SHP77 treated with DMSO at 0.1 percent for 48 hours (cell line): ENCODE measurements at places on chromosomes 5 and 9.

DNA sequence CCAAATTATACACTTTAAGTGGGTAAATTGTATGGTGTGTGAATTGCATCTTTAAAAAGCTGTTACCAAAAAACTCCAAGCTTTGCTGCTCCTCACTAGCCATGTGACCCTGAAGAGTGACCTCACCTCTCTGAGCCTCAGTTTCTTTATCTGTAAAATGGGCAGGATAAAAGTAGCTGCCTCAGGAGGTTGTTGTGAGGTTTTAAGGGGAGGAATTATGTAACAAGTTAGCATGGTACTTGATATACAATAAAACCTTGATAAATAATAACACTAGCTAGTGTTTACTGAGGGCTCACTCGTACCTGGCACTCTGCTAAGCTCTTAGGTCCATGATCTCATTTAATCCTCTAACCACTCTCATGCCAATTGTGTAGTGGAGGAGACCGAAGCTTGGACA is 19.0 kb upstream of the PHF19 start:
- DNase-seq: no peak

DNA sequence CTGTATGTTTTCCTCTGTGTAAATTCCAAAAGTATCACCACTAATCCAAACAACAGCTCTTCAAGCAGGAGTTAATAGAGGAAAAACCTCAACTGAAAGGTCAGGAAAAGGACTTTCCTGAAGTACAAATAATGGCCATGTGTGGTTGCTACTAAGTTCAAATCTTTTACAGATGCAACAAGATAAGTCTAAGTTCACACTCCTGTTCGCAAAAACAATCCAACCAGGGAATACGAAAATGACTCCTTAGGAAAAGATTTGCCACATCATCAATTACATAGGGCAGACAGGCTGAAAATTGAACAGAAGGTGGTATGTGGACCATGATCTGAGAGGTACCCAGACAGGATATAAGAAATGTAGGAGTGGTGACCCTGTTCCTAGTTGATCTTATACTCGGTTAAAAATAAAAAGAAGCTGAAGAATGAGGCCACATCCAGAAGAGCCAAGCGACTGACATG is 210.2 kb downstream of the TSSK1B start:
- DNase-seq: no peak

DNA sequence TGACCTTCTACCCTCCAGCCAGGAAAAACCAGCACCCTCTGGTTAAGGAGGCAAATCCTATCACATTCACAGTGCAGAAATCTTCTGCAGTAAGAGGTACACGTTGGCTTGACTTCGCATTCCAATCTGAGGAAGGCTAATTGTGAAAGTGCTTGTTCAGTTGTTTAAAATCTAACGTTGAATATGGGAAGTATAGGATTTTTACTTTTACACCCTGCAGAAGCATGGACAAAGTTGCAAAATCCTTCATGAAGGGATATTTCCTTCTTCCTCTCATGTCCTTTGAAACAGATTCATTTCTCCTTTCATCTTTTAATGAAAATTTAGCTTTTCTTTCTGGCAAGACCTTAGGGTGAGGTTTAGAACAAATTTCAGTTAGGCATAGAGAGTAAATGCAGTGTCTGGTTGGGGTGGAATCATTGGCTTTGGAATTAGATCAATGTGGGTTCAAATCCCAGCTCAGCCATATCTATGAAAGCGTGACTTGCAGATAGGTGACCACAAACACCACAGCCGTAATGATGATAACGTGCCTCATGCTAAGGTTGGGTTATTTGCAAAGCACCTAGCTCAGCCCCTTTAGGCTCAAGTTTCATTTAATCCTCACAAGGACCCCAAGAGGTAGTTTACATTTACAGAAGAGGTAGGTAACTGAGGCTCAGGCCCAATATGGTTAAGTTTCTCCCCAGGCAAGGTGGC is 42.2 kb upstream of the C5orf58 start:
- no peak for DNase-seq

DNA sequence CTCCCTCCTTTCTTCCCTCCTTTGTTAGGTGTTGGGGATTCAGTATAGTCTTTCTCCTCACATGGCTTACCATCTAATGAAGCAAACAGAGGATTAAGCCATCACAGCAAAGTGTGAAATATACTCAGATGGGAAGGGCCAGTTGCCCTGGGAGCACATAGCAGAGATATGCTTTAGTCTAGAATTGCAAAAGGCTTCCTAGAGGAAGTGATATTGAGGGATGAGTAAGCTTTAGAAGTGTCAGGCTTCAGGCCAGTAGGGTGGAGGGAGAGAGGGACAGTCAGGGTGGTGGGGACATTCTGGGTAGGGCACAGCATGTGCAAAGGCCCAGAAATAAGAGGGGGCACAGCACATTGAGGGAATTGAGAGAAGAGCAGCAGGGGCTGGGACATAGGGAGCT is 46.2 kb upstream of the GLRA1 start:
- DNase-seq: no peak

GRCh38 chr5:142684508-142685041 is 1.3 kb downstream of the FGF1 start:
- DNase-seq: no peak

DNA sequence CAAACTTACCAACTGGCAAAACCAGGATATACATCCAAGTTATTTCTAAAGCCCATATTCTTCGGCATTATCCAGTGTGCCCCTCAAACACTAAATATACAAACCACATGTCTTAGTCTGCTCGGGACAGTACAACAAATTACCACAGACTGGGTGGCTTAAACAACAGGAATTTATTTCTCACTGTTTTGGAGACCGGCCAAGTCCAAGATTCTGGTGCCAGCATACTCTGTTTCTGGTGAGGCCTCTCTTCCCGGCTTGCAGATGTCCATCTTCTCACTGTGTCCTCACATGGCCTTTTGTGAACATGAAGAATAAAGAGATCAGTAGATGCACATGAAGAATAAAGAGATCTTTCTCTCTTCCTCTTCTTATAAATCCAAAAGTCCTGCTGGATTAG is 12.9 kb upstream of the SLCO6A1 start:
- DNase-seq: peak; percentile 2

GRCh38 chr9:71223953-71224538 is 102.6 kb upstream of the TRPM3 start:
- no peak for DNase-seq

GRCh38 chr9:83219154-83219923 is 156.4 kb upstream of the RASEF start:
- DNase-seq: no peak

DNA sequence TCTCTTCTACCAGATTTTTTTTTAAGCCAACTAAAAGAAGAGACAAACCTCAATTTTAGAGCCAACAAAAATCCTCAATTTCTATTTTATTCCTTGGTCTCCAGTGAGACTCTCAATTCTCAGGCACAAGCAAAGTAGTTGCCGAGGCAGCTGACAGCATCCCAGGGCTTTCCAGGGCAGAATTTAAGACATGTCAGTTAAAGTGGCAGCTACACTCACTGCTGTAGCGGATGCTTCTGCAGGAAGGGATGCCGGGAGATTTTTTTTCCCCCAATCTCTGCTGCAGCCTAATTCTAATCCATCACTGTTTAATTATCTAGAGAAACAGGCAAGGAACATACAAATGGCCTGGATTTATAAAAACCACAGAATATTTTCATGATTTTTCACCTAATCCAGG is 57.0 kb downstream of the TTC39B start:
- no peak for DNase-seq

GRCh38 chr9:92749934-92750315 is 14.7 kb downstream of the BICD2 start:
- no peak for DNase-seq

- no peak for DNase-seq
Measured at GRCh38 chr5:145854651-145855258, 18.1 kb downstream of the GRXCR2 start.

GRCh38 chr9:135601988-135602387 is 37.4 kb downstream of the GLT6D1 start:
- DNase-seq: no peak

GRCh38 chr5:35644543-35644942 is 26.9 kb downstream of the SPEF2 start:
- DNase-seq: no peak

- DNase-seq: no peak
Measured at GRCh38 chr9:136201609-136202453, 3.1 kb downstream of the LHX3 start.

DNA sequence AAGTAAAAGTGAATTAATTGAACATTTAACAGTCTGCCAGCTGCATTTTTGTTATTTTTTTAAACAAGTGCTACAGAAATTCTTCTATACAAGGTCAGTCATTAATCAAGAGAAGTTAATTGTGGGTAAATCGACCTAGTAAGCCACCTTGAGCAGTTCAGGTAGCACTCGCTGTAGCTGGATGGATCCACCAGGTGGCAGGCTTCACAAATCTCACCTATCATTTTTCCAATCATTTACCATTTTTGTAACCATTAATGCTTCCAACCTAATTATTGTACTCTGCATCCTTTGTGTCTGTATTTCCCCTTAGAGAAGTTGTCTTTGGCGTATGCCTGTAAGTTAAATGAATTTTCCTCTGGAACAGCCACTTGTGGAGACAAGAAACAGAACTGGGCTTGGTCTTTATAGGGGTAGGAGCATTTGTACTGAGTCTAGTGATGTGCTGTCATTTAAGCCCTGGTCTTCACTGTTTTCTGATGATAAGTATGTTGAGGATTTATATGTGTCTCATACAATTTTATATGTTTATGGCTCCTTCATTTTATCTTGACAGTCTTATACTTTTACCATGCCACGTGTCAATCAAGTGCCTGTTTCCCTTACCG is 39.5 kb downstream of the CD180 start:
- no peak for DNase-seq

GRCh38 chr9:91418215-91418610 is 5.4 kb downstream of the NFIL3 start:
- no peak for DNase-seq

DNA sequence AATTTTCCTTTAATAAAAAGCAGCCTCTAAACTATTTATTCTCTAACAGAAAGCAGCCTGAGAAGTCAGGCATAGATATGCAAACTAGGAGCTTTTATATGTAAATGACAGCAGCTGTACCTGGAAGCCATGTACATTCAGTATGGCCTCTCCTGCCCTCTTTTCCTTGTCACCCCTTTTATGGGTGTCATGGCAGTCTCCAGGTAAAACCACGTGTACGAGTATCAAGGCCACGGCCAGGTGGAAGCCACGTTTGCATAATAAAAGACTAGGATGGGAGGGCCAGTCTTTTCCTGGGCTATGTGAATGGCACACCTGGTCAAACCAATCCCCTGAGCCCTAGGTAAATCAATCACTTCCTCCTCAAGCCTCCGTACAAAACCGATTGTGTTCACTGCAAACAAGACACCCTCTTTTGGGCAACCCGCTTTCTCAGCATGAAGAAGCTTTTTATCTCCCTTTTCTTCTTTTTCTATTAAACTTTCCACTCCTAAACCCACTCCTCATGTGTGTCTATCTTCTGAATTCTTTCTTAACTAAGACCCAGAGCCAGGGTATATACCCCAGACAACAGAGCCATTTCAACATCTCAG is 419.5 kb upstream of the CTNND2 start:
- DNase-seq: no peak

DNA sequence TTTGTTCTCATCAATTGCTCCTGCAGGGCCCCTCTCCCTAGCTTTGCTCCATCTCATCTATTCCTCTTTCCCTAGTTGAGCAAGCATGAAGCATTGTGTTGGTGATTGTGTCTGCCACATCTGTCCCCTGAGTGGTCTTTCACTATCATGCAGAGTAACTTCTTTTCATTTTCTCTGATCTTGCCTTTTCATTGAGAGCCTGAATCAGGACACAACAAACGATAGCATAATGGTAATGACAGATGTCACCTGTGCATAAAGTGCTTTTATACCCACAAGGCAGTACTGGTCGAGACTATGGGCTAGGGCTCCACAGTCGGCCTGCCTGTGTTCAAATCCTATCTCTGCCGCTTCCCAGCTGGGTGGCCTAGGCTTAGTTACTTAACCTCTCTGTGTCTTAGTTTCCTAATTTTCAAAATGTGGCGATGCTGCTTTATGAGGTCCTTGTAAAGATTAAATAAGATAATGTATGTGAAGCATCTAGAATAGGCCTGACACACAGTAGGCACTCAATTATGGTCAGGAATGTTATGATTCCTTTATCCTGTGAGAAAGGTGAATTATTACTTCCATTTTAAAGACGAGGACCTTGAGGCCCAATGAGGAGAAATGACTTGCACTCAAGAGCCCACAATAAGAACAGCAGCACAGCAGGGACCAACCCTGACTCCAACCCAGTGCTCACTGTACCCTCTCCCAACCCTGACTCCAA is 137.1 kb upstream of the ZNF618 start:
- DNase-seq: no peak

GRCh38 chr9:16133556-16134227 is 580.8 kb downstream of the CCDC171 start:
- peak; percentile 85 for DNase-seq

- DNase-seq: no peak
Measured at GRCh38 chr9:136978865-136979544, 1.7 kb downstream of the PTGDS start.

- no peak for DNase-seq
Measured at GRCh38 chr9:98107926-98108325, 11.1 kb downstream of the TRIM14 start.

GRCh38 chr5:3911773-3912172 is 316.1 kb downstream of the IRX1 start:
- DNase-seq: no peak

GRCh38 chr9:124218438-124218982 is 39.2 kb upstream of the NEK6 start:
- DNase-seq: no peak

- no peak for DNase-seq
Measured at GRCh38 chr5:173078878-173079277, 22.7 kb downstream of the CREBRF start.

DNA sequence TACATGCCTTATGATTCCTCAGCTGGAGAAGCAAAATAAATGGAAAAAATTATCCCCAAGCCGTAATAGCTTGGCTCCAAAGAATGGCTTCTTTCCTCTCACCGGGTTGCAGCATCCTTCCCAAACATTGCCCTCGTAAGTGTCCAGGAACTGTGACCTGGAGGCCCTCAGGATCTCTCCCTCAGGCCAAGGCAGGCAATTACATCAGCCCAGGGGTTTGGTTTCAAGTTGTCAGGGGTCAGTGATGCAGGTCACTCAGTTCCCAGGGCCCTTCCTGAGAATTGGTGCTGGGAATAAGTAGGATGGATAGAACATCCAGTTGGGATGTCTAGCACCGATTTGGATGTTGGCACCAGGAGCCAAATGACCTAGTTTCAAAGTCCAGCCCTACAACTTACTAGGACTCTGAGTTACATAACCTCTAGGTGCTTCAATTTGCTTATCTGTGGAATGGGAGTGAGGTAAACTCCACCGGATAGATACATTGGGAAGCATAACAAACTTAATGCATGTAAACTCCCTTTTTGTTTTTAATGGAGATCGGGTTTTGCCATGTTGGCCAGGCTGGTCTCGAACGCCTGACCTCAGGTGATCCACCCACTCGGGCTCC is 133.5 kb upstream of the DAP start:
- no peak for DNase-seq

GRCh38 chr5:153905219-153905618 is 133.5 kb downstream of the FAM114A2 start:
- DNase-seq: no peak

DNA sequence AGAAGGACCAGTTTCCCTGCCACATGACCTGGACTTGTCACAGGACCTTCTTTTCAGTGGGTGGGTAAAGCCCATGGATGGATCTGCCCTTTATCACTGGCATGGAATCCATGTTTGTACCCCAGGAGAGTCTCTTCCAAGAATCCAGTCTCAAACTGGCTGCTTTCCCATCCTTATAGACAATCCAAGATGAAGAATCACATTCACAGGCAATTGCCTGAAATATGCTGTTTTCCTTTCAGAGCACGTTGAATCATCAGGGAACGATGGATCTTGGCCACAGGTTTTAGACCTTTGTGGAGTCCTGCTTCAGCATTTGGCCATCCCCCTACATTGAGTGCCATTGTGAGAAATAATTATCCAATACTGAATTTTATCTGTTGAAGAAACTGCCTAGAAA is 319.8 kb downstream of the ASTN2 start:
- DNase-seq: no peak
